Ovary (tissue), 10 donors: ENCODE measurements at places on chromosomes 3 and 15.

DNA sequence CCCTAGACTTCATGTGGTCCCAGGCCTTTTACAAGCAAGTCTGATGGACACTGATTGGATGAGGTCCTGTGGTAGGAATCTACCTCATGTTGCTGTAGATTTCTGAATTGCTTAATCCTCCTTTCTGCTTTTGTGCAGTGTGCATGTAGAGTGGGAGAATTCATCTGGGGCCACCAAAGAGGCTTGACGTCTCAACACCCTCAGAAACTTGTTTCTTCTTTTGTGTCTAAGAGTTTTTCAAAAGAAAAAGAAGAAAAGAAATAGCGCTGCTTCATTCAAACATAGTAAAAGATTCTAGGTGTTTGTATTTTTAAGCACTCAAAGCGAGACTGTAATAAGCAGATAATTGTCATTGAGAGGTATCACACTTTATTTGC is 46.2 kb downstream of the NR1D2 start:
- H3K36me3 ChIP-seq = no peaks in the 10 kb centered on the region
- H3K27ac ChIP-seq = no peak overlapping the region
- no peaks in the 10 kb centered on the region for H3K27me3 ChIP-seq
- H3K4me1 ChIP-seq = no peaks in the 10 kb centered on the region

DNA sequence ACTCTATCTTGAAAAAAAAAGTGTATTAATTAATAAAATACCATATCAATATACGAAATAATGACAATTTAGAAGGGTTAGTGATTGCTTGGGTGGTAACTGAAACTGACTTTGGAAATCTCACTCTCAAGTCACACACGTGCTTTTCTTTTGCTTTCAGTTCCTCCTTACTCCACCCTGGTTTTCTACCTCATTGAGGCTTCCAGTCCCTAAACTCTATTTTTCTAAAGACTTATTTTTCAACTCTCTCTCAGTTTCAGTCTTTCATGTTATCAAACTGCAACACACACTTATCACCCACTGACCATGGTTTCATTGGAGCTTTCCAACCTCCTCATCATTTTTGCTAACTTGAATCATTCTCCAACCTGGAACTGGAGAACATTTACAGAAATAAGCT is 23.5 kb downstream of the IL12A start:
- H3K36me3 ChIP-seq = no peaks in the 10 kb centered on the region
- H3K4me3 ChIP-seq = no peak overlapping the region
- H3K27ac ChIP-seq = no peak overlapping the region

DNA sequence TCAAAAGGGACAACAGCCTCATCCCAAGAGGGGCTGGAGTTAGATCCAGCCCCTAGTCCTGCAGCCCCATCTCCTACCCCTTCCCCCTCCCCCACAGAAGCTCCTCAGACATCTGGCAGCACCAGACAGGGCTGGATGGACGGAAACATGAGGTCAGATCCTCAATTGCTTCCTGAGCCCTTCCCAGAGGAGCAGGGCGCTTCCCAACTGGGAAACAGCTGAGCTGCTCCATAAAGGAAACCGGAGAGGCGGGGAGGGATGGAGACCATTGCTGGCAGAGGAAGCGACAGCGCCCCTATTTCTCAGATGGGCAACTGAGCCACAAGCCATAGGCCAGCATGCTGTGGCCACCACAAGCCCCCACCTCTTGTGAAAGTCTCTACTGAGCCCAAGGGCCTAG is 18.3 kb upstream of the CYP11A1 start:
- H3K36me3 ChIP-seq = no peaks in the 10 kb centered on the region
- H3K4me1 ChIP-seq = no peaks in the 10 kb centered on the region
- H3K27me3 ChIP-seq = no peaks in the 10 kb centered on the region
- no peak for DNase-seq
- H3K4me3 ChIP-seq = no peak overlapping the region
- H3K27ac ChIP-seq = no peak overlapping the region

DNA sequence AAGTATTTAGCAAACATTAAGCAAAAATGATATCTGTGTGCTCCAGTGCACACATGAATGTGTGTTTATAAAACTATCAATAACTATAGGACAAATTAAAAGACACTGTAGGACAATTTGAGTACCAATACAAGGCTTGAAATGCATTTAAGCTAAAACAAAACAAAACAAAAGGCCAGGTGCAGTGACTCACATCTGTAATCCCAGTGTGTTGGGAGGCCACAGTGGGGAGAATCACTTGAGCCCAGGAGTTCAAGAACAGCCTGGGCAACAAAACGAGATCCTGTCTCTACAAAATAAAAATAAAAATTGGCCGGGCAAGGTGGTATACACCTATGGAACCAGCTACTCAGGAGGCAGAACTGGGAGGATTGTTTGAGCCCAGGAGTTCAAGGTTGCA is 50.7 kb downstream of the CSNK1G1 start:
- DNase-seq = no peak
- H3K27me3 ChIP-seq = no peaks in the 10 kb centered on the region
- H3K4me1 ChIP-seq = no peaks in the 10 kb centered on the region
- no peak overlapping the region for H3K4me3 ChIP-seq
- H3K36me3 ChIP-seq = no peaks in the 10 kb centered on the region
- no peak overlapping the region for H3K27ac ChIP-seq

- H3K27me3 ChIP-seq = no peaks in the 10 kb centered on the region
- H3K27ac ChIP-seq = no peak overlapping the region
- no peaks in the 10 kb centered on the region for H3K36me3 ChIP-seq
- no peak for DNase-seq
- peaks cover 13% of the 10 kb centered on the region for H3K4me1 ChIP-seq
- H3K4me3 ChIP-seq = no peak overlapping the region
These were observed 334.4 kb upstream of the TRIM42 start for GRCh38 chr3:140343211-140344081.

- H3K4me1 ChIP-seq = no peaks in the 10 kb centered on the region
- no peak for DNase-seq
- no peaks in the 10 kb centered on the region for H3K27me3 ChIP-seq
- no peak overlapping the region for H3K27ac ChIP-seq
These were observed 147.1 kb upstream of the GBE1 start for GRCh38 chr3:81908561-81908960.
